ENCODE measurements at places on chromosomes 11 and 22.

GRCh38 chr11:117693344-117693743 is 103.7 kb downstream of the DSCAML1 start:
- no peak for DNase-seq

- no peak for DNase-seq
These were observed 28.0 kb downstream of the OR8D1 start for GRCh38 chr11:124285610-124286344.

- no peak for DNase-seq
These were observed 4.1 kb upstream of the RAB3IL1 start for GRCh38 chr11:61921446-61921845.

GRCh38 chr11:1341928-1342524 is 32.6 kb upstream of the TOLLIP start:
- no peak for DNase-seq

GRCh38 chr11:119484741-119485605 is 62.0 kb upstream of the THY1 start:
- DNase-seq: no peak

GRCh38 chr22:19748139-19748538 is 12.4 kb upstream of the TBX1 start:
- DNase-seq: no peak

DNA sequence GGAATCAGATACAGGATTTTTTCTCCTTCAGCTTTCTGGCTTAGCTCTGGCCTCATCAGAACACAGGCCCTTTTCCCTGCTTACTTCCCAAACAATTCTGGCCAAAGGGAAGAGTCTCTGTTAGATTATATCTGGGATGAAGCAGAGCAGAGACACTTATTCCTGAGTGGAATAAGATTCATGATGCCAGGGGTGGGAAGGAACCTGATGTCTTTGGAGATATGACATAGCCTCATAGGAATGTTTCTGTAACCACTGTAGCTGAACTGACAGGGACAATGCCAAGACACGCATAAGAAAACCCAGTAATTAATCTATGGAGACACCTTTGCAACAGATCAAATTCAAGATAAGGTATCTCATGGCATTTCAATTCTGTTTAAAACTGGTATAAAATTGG is 177.1 kb upstream of the RAG2 start:
- no peak for DNase-seq

DNA sequence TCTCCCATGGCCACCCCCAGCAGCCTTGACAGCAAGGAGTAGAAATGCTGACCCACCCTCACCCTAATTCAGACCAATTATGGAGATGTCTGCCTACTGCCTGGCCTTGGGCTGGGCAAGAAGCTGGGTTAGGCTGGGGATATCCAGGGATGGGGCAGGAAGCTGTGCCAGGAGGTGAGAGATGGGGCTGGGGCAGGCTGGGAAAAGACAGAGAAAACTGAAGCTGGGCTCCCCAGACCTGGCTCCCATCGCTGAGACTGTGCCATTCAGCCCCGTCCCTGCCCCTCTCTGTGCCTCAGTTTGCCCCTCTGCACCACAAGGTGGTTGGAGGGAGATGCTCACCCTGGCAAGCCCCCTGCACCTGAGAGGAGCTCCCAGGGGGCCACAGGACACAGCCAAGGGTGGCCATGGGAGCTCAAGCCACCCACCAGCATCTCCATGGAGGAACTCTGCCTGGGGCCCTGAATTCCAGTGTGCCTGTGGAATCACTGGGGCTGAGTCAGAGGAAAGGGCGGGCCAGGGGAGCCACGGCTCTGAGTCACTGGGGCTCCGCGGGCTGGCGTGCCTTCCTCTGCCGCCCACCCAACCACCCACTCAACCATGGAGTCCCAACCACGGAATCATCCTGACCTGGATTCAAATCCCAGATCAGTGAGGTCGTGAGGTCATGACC is 6.0 kb upstream of the CARD10 start:
- no peak for DNase-seq

- no peak for DNase-seq
These were observed 14.2 kb downstream of the LINC01488 start for GRCh38 chr11:69495441-69496201.

- DNase-seq: no peak
These were observed 55.2 kb downstream of the FLRT1 start for GRCh38 chr11:64090806-64091516.

GRCh38 chr22:50308597-50308935 is 1.1 kb upstream of the PLXNB2 start:
- DNase-seq: no peak

GRCh38 chr11:9219115-9219514 is 46.0 kb downstream of the DENND5A start:
- DNase-seq: no peak

- DNase-seq: no peak
These were observed 60.6 kb downstream of the MED15 start for GRCh38 chr22:20567993-20568417.

GRCh38 chr22:23903328-23903971 is 9.3 kb downstream of the MIF start:
- DNase-seq: no peak

- DNase-seq: no peak
These were observed 86.2 kb downstream of the MSANTD4 start for GRCh38 chr11:105935791-105936190.

DNA sequence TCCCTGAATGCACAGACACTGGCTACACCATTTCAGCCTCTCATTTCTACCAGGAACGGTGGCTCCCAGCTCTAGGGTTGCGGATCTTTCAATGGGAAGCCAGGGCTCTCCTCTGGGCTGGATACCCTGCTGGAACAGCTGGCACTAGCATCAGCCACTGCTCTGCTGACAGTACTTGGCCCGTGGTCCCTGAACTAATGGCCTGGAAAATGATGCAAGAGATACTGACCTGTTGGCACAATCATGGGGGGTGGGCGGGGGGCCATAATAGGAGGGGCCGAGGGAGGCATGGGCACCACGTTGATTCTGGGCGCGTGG is 10.7 kb upstream of the TBC1D10A start:
- DNase-seq: no peak

DNA sequence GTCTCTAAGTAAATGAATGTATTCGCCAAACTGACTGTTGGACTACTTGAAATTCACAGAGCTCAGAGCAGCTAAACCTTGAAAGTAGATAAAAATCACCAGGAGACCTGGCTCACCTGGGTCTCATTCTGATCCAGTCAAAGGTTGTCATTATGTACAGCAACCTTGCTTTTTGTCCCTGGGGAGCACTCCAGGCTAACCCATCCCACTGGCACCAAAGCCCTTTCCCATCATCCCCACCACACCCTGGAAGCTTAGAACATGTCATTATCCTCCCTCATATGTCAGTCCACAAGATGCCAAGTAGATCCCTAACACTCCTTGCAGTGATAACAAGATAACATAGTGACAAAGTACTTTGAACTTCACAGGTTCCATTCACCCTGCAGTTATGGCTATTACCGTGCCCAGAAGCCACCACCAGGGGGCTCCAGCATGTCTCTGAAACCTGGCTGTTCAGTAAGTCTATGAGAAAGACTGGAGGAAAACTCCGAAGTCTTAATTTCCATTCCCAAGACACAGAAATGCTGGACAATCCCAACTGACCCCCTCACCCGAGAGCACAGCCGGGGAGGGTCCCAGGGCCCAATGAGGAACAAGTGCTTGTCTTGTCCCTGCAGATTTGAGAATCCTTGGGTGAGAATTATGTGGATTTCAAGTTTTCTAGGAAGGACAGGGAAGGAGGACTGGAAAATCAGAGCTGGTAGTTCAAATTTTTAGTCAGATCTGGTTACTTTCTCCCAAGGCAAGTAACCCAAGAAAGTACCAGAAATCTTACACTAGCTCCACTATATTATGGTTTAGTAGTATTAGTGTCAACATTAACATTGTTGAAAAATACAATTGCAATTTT is 43.0 kb upstream of the USP47 start:
- DNase-seq: no peak

DNA sequence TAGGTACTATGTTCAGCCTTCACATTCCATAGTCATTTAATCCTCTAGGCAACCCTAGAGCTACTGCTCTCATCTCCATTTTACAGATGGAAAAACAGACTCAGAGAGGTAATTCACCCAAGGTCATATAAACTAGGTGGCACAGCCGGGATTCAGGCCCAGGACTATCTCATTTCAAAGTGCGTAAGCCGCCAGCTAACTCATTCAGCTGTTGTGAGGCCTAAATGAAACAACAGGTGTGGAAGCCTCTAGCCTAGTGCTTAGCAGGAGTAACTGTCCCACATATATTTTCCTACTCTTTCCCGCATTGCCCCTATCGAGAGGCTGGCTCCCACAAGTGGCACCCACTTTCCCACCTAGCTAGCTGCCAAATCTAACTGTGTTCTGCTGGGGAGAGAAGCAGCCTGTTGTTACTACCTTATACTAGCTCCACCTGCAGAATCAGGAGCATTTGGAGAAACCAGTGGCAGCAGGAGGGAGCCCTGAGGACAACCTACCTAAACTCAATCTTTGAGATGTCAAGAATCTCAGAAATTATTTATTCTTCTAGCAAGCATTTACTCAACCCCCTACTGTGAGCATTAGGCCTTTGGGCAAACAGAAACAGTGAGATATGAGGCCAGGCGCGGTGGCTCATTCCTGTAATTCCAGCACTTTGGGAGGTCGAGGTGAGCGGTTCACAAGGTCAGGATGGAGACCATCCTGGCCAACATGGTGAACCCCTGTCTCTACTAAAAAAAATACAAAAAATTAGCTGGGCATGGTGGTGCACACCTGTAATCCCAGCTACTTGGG is 20.9 kb downstream of the PRG3 start:
- no peak for DNase-seq

GRCh38 chr22:49091917-49092545 is 735.6 kb downstream of the BRD1 start:
- no peak for DNase-seq

- DNase-seq: no peak
These were observed 2.9 kb downstream of the TRPT1 start for GRCh38 chr11:64223001-64223651.

DNA sequence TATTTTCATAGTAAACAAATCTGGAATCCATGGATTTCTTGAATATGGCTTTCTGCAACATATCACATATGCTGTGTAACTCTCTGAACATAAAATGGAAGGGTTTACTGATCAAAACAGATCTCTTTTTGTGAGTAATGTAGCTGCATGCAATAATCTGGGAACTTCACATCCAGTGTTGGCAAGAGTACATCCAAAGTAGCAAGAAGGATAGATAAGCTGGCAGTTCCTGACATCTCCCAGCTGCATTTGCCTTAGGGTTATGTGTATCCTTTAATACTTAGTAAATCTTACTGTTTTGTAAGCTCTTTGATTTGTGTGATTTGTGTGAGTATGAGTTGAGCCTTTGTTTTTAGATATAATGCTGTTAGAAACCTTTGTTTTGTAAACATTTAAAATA is 280.4 kb upstream of the CNTN5 start:
- no peak for DNase-seq

DNA sequence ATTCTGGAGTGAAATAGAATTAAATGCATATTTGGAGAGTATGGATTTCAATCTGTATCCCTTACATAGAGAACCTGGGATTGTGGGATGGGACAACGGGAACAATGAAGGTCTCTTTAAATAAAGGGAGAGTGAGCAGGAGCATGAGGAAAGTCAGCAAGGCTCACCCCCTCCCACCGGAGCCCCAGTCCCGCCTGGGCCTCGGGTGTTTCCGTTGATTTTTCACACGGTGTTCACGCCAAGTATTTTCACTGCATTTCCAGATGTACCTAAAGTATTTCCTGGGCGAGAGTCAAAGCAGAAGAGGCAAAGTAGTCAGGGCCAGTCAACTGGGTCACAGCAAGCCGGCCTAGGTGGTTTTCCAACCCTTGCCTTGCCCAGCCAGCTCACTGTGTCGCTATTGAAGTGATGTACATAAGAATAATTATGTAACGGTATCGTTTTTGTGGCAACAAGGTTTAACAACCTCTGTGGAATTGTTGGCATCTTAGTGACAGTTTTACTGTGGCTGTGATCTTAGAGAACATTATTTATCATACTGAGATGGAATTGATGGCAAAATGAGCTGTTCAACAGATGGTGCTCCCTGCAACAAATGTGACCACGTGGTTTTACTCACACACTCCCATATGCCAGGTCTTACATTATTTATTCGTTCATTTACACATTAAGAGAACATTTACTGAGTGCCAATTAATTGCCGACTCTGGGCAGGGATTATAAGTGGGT is 177.3 kb downstream of the ADAMTS15 start:
- no peak for DNase-seq

DNA sequence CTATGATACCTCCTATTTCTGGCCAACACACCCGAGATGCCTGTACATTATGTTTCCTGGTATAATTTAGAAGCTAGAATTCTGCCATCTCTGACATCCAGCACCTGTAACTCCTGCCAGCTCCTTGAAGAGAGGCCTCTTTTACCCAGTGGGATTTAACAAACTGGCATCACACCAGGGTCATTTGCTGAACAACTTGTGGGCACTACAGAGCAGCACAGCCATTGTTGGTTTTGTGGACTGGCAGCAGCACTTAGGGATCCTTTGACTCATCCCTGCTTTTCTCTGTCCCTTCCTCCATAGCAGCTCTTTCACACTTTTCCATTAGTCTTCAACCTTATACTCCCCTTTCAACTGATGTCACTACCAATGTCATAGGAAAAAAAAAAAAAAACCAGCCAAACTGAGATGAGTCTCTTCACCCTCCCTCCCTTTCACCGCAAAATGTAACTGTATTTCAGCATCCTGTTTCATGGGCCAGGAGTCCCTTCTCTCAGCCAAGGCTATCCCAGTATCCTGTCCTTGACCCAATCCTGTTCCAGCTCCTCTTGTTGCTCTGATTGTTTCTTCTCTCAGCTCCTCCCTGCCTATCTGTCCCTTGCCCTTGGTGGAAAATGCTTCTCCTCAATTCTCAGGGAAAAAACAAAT is 68.7 kb downstream of the PPFIBP2 start:
- no peak for DNase-seq

- DNase-seq: peak; percentile 82
These were observed 6.1 kb upstream of the CD82 start for GRCh38 chr11:44559207-44559939.

GRCh38 chr22:38136607-38137006 is 26.1 kb upstream of the BAIAP2L2 start:
- no peak for DNase-seq

DNA sequence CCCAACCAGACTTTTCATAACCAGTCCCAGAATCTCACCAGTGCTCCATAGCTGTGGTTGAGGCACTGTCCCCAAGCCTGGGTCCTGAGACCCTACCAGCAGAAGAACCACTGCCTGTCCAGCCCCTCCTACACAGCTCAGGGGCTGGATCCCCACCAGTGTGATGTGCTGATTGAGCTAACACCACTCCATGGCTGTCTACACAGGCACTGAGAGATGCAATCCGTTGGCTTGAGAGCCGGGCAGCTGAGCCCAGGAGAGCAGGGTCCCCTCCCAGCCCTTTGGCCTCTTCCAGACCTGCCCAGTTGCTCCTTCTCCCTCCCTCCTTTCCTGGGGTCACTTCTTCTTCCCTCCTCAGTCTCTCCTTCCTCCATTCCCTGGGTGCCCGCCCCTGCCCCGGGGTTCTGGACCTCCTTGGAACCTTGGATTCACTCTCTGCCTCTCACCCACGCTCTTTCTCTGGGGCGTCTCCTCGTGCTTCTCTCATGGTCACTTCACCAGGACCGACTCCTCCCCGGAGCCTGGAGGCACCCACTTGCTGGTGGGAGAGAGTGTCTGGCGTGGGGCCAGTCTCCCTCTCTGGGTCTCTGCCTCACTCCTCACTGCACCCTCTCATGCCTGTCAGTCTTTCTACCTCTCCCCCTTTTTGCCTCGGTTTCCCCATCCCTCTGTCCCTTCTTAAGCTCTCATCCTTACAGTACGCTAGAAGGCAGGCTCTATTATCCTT is 706 bp upstream of the SCYL1 start:
- no peak for DNase-seq

GRCh38 chr11:10328314-10329098 is 23.6 kb downstream of the ADM start:
- no peak for DNase-seq
